ENCODE measurements at places on chromosomes 3 and 15.

GRCh38 chr3:170012683-170013400, 25.0 kb upstream of the GPR160 start:
- no peak for DNase-seq

DNA sequence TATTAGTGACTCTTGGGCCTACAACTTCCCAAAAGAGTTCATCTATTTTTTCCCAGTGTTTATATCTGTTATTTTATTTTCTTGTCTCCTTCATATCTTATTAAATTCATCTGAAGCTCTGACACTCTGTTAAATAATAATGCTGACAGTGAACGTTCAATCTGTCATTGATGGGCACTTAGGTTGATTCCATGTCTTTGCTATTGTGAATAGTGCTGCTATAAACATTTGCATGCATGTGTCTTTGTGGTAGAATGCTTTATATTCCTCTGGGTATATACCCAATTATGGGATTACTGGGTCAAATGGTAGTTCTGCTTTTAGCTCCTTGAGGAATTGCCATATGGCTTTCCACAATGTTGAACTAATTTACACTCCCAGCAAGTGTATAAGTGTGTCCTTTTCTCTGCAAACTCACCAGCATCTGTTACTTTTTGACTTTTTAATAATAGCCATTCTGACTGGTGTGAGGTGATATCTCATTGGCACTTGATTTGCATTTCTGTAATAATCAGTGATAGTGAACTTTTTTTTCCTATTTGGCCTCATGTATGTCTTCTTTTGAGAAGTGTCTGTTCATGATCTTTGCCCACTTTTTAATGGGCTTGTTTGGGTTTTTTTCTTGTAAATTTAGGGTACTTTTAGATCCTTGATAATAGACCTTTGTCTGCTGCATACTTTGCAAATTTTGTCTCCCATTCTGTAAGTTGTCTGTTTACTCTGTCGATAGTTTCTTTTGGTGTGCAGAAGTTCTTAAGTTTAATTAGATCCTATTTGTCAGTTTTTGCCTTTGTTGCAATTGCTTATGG, 122.5 kb downstream of the LEKR1 start:
- no peak for DNase-seq

DNA sequence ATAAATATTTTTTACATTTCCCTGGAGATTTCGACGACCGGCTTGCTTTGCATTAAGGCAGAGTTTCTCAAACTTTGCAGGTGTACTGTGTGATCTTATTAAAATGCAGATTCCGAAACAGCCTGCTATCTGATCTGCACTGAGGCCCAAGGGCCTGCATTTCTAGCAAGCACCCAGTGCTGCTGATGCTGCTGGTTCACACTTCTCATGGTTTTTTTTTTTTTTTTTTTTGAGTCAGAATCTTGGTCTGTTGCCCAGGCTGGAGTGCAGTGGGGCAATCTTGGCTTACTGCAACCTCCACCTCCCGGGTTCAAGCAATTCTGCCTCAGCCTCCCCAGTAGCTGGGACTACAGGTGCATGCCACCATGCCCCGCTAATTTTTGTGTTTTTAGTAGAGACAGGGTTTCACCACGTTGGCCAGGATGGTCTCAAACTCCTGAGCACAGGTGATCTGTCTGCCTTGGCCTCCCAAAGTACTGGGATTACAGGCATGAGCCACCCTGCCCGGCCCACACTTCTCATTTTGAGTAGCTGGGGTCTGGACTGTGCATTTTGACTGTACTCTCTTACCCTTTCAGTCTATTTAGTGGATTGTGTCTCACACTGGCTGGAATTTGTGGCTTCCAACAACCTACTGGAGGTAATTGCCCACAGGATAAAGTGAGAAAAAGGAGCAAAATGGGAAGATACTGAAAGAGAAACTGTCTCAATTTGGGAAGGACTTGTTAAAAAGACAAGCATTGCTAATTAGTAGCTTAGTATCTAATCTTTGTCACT, 94.1 kb downstream of the ITPR1 start:
- DNase-seq = no peak

DNA sequence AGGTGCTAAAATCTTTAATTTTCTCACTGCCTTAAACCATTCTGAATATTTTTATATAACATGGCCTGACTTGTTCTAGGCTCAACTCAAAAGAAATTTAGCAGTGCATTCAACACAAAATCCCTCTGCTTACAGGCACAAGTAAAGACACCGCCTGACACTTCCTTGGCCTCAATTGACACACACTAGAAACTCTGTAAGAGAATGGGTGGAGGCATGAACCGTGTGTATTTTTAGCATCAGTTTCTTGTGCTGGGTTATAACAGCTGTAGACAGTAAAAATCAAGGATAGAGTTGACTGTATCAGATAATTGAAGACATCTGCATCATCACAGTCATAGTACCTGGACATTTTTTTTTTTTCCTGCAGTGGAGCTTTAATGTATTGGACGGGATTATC, 54.3 kb downstream of the SLC9A9 start:
- DNase-seq = no peak

GRCh38 chr15:77871852-77872371, 205.6 kb downstream of the TBC1D2B start:
- DNase-seq = no peak

DNA sequence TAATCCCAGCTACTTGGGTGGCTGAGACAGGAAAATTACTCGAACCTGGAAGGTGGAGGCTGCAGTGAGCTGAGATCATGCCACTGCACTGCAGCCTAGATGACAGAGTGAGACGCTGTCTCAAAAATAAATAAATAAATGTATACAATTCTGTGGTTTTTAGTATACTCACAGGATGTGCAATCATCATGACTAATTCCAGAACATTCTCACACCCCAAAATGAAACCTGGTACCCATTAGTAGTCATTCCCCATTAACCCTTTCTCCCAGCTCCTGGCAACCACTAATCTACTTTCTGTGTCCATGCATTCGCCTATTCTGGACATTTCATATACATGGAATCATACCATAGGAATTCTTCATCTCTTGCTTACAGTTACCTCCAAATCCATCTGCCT, 44.5 kb downstream of the LRRFIP2 start:
- no peak for DNase-seq

- DNase-seq = no peak
Observed at GRCh38 chr3:12750658-12751071, 8.4 kb downstream of the TMEM40 start.

DNA sequence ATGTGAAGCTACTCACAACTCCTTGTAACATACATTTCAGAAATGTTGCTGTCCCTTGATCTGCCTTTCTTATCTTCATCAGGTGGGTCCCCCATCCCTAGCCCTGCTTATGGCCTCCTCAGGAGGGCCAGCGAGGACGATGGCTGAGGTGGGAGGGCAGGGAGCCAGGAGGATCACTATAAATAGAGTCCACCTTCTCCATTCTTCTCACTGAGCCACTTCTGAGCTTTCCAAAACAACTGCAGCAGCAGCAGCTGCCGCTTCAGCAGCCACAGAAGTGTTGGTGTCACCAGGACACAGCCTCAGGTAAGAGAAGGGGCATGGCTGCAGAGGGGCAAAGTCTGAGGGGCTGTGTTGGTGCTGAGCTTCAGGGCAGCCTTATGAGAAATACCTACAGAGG, 53.5 kb downstream of the ANAPC13 start:
- DNase-seq = no peak

GRCh38 chr3:172030181-172030580, 9.2 kb upstream of the FNDC3B start:
- no peak for DNase-seq

DNA sequence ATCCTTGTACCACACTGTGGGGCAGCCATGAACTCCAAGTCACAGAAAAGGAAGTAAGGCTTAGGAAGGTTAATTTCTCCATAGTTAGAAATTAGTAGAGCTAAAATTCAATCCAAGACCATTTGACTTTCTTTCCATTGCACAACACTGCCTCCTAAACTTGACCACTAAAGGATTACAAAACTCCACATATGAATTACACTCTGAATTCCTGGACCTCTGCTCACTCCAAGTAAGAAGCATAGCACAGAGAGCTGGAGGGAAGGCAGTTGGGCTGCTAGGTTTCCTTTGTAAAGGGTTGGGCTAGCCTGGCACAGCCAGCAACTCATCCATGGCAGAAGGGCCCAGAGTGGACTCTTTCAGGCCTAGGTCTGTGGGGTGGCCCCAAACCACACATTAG, 134.4 kb downstream of the MYLK start:
- peak; percentile 78 for DNase-seq

DNA sequence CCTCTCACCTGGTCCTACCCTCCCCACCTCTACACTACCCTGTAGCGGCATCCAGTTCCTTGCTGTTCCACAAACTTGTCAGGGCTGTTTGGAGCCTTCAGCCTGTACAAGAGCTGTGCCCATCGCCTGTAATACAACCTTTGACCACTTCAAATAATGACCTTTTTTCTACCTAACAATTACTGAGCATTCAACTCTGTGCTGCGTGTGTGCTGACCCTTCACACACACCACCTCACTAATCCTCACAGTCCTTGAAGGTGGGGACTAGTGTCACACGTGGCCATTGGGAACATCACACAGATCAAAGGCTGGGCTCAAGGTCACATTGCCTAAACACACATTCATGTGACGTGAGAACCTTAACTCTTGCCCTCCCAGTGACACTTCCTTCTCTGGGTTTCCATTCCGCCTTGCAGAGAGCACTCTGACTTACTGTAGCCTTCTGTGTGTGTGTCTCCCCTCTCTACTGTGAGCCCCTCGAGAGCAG, 3.1 kb downstream of the C3orf20 start:
- no peak for DNase-seq

- DNase-seq = no peak
Observed at GRCh38 chr15:59172289-59172901, 34.2 kb upstream of the LDHAL6B start.

DNA sequence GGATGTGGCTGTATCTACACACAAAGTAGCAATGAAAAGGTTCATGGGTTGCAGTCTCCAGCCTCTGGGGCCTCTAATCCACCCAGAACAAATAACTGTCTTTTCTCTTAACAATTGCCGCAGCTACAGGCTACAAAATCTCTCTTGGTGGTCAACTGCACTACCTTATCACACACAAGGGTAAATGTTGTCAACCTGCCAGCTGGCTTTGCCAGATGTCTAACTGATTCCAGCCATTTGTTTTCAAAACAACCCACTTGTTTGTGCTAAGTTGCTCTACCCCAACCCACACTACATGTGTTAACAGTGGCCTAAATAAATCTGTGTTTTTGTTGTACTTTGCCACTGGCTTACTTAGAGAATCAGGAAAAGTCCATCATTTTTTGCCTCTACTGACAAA, 447.3 kb downstream of the TAFA4 start:
- DNase-seq = no peak

- no peak for DNase-seq
Observed at GRCh38 chr3:47961036-47961435, 55.2 kb downstream of the MAP4 start.

DNA sequence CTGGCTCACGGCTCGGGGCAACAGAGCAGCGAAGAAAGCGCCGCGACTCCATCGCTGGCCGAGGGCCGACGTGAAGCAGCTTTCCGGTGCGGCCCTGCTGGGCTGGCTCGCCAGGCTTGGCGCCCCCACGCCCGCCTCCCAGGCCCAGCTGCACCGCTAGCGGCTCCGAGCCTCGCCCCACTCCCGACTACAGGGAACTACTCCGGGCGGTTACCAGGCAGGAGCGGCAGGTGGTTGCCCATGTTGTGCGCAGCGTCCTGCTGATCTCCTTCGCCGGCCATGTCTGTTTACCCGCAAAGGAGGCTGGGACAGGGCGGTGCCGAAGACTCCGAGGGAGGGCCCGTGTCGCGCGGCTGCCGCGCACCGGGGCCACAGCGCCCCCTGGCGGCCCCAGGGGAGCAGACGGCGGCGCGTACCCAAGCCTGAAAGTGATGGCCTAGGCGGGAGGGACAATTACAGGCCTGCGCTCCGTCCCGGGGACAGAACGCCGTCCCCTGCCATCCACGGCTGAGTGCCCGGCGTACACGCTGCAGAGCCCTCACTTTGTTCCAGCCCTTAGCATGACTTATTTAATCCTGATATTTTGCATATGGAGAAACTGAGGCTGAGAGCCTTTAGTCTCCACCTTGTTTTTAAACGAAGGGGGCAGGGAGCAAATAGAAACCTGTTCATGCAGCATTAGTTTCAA, at the start of gene CRBN:
Gene CRBN, minus strand, starts transcription at position 285 of the 688 bp plus-strand sequence. Its CDS starts 4 bp downstream, at position 281.
- DNase-seq = peak; percentile 36

DNA sequence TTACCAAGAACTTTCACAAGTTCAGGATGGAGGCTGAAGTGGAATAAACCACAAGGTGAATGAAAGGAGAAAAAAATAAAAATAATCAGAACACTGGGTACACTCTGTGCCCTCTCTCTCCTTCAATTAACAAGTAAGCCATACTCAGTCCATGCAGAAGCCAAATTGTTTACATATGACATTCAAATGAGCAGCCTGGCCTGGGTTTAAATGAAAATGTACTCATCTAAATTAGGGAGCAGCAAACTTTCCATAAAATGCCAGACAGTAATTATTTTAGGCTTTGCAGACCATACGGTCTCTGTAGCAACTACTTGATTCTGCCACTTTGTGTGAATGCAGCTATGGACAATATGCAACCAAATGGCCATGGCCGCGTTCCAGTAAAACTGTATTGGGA, 376.6 kb downstream of the MAGI1 start:
- DNase-seq = no peak

- DNase-seq = no peak
Observed at GRCh38 chr3:73774645-73775044, 149.9 kb upstream of the PDZRN3 start.

- peak; percentile 17 for DNase-seq
Observed at GRCh38 chr3:67044295-67044694, 46.2 kb downstream of the KBTBD8 start.
